ENCODE measurements at places on chromosomes 7 and 10.

DNA sequence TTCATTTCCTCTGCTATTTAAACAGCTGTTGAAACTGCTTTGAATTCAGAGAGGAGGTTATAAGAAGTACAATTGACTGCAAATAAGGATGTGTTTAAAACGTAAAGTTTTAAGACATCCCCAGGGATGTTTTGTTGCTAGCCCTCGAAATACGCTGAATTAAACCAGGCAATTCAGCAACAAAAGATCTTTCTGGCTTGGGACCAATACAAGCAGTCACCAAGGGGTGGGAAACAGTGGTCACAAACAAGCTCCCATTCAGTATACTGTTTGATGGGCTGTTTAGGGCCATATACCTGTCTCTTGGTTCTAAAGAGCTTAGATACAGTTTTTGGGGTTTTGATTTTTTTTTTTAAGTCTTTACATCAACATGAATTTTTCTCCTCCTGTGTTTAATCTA is 446.3 kb upstream of the POT1 start:
- DNase-seq: no peak

GRCh38 chr7:20783700-20784387 is 2.8 kb downstream of the SP8 start:
- no peak for DNase-seq

DNA sequence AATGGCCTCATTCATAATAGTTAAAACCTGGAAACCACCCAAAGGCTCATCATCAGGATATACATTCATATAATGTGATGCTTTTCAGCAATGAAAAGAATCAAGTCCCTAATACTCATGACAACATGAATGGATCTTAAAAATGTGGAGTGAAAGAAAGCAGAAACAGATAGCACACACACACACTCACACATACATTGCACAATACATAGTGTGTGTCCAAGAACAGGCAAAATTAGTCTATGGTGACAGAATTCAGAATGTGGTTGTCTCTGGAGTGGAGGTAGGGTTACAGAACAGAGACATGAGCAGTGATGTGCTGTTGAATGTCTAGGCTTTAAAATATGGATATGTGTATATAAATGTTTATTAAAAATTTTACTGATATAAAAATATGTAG is 419.9 kb upstream of the PCDH15 start:
- DNase-seq: no peak

GRCh38 chr7:6231184-6231583 is 41.2 kb downstream of the CYTH3 start:
- no peak for DNase-seq

DNA sequence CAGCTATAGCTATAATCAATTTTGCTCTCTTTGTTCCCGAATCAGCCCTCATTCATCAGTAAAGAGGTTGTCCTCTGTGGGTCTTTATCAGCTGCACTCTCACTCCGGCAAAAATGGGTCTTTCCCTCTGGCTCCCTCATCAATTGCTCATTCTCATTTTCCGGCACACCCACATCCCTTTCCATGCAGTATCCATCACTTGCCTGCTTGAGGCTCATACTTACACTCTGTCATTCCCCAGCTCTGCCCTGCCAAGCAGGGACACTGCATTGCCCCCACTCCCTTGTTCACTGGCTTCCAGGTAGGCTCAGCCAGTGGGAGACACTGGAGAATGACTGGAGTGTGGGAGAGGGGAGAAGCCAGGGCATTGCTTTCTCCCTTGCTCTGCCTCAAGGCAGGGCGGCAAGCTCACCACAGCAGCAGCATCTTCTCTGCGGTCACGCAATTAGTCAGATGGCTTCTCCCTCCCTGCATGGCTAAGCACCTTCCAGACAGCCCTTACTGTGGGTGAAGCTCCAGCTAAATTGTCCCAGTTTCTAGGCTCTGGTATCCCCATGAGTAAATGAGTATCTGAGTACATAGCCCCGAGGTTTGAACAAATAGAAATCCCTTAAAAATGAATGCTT is 470.7 kb upstream of the LRRN3 start:
- no peak for DNase-seq

DNA sequence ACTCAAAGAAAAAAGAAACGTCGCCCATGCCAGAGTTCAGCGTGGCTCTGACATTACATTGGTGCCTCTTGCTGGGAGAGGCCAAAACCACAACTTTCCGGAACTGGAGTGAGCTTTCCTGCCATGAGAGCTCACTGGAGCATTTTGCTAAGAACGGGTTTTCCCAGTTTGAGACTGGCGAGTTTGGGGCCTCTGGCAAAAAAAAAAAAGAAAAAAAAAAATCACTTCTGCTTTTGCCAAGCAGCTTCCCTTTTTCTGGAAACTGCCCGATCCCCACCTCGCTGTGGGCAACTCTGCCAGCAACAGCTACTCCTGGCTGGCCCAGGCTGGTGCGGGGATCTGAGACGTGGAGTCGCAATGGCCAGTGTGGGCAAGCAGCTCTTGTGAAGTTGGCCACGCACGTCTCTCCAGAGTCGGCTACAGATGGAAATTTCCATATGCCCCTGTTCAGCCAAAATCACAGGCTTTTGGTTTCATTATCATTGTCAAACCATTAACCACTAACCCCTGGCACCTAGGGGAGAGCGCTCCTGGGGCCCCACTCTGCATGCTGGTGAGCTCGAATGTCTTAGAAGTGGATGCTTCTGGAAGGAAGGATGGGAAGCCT is 25.7 kb downstream of the PRKAG2 start:
- DNase-seq: no peak

DNA sequence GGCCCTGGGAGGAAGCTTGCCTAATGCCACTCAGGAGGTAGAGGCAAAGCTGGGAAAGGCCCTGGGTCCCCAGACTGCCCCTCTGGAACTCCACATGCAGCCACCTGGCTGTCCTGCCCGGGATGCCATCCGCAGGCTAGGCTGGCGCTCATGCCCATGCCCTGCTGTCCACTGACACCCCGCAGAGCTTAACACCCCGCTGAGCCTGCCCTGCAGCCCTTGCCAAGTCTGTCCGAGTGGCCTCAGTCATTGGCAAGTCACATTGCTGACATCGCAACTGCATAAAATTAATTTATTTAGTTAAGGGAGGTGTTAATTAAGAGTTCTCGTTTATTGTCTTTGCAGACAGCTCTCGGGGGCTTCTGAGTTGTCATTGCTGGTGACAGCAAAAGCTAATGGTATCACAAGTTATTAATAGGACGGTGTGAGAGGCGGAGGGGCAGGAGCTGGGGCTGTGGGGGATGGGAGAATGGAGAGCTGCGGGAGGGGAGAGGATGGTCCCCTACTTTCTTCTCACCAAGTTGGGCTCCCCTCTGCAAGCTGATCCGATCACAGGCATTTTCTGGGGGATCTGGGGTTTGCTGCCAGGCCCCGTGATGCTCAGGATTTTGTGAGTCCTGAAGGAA is 55.6 kb upstream of the PCBD1 start:
- no peak for DNase-seq

DNA sequence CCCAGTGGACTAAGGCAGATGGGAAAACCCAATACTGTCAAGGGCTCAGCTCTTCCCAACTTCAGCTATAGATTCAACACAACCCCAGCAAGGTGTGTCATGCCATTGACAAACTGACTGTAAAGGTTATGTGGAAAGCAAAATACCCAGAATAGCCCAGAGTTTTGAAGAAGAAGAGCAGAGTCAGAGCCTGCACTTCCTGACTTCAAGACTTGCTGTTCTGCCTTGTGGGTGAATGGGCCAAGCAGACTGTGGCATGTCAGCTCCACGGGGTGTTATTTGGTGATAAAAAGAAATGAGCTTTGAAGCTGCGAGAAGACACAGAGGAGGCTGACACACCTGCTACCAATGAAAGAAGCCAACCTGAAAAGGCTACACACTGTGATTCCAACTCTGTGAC is 89.7 kb downstream of the NKX6-2 start:
- DNase-seq: no peak

- no peak for DNase-seq
Observed at GRCh38 chr10:3636356-3637181, 148.4 kb downstream of the KLF6 start.

GRCh38 chr10:119442758-119443060 is 99.8 kb downstream of the RGS10 start:
- DNase-seq: no peak

GRCh38 chr10:5963071-5963470 is 14.3 kb downstream of the IL15RA start:
- no peak for DNase-seq

DNA sequence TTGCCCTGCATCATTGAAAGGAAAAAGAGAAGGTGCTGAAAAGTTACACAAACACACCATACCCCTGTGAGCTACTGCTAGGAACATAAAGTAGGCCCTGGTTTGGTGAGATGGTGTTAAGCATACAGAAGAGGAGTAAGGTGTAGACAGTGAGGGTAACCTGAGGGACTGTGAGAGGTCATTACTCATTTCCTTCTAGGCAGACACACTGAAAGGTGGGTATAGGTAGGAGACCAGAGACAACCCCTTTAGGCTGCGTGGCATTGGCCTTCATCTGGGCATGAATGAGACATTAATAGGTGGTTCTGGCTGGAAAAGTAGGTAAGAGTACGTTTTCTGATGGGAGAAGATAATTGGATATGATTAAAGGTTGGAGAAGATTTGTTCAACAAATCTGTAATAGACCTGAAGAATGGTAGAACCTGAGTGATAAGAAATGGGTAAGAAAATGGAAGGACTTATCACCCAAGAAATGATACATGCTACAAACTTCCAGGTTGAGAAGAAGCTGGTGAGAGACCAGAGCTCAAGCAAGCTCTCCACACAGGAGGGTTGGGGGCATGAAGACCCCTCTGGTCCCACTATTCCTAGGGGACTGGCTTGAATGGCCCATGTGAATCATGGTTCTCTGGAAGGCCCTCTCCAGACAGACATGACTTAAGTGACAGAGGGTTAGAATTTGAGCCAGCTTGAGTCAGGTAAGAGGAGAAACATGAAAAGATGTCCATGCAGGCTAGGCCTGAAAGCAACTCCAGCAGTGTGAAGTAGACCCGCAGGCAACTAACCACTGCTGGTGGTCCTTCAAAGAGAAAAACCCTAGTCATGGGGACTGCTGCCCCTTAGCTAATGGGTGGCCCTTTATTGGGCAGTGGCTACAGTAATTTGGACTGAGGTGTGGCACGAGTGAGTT is 3.8 kb downstream of the COMTD1 start:
- no peak for DNase-seq

GRCh38 chr10:132722394-132723329 is 63.3 kb downstream of the NKX6-2 start:
- DNase-seq: no peak

- DNase-seq: no peak
Observed at GRCh38 chr10:130808243-130808642, 503.3 kb downstream of the TCERG1L start.

GRCh38 chr10:77289790-77290189 is 347.8 kb downstream of the KCNMA1 start:
- DNase-seq: no peak

GRCh38 chr10:16999665-17000451 is 129.8 kb downstream of the CUBN start:
- DNase-seq: no peak

- no peak for DNase-seq
Observed at GRCh38 chr7:38244516-38244915, 28.9 kb downstream of the TARP start.

- no peak for DNase-seq
Observed at GRCh38 chr10:11527691-11528255, 83.7 kb downstream of the USP6NL start.

DNA sequence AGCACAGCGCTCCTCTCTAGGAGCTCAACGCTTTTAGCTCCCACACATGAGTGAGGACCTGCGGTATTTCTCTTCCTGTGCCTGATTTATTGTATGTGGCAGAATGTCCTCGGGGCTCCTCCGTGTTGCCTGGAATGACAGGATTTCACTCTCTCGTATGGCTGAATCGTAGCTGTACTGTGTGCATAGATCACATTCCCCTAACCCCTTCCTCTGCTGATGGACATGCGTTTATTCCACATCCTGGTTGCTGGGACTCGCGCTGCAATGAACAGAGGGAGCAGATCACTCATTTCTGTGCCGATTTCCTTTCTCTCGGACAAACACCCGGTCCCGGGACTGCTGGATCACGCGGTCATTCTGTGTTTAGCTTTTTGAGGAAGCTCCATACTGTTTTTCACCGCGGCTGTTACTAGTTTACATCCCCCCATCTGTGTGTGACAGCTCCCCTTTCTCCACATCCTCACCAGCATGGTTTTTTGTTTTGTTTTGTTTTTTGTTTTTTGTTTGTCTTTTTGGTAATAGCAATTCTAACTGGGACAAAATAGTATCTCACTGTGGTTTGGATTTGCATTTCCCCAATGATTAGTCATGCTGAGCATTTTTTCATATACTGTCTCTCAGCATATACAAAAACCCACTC is 76.3 kb downstream of the FOXL3 start:
- DNase-seq: no peak

GRCh38 chr10:30786131-30786530 is 156.6 kb upstream of the LYZL2 start:
- no peak for DNase-seq

DNA sequence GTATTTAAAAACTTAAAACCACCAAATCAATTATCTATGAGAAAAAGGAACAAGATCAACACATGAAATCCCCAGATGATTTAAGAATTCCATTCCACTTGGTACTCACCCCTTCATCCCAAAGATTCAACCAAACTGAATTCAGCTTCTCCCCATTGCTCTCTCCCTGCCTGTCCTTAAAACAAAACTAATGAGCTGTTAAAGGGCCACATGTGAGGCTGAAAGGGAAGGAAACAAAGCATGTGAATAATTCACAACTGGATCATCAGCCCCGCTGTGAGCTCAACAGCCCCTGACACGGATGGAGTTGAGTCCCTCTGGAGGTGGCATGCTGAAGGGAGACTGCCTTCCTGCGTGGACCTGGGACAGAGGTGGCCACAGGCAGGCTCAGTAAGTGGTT is 32.9 kb downstream of the VOPP1 start:
- DNase-seq: no peak

GRCh38 chr7:39623732-39624441 is 515 bp downstream of the RALA start:
- no peak for DNase-seq

DNA sequence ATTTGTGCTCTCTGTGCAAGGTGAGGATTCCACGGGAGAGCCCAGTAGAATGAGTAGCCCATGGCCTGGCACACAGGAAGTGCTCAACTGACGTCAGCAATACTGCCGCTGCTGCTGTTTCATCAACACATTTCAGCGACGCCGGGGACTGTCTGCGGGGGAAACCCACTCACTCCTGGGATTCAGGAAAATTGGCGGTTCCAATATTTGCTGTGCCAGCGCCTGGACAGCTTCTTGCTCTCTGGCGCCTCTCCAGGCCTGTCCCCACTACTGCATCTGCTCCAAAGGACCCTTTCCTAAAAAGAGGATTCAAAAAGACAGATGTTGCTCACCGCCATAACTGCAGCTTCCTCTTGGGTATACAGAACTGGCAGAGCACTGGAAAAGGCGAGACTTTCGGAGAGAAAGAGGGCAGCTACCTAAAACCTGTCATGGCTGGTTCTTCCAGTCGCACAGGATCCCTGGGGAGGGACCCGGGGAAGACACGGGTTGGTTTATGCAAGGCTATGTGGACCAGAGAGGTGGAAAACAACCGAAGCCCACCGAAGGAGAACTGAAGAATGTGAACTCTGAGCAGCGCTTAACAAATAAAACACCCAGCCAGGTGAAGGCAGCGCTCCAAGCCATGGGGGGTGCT is 39.7 kb upstream of the ENO4 start:
- no peak for DNase-seq

All from stimulated activated CD4-positive, alpha-beta T cell treated with anti-CD3 and anti-CD28 coated beads, TNF-alpha, amount 100 ng/mL, for 1 hour (primary cell).